OCI-M1 (cell line): ENCODE measurements at places on chromosomes 4 and X.
A peak's percentile ranks its signal among the peaks of the same experiment; 100 is the strongest.

DNA sequence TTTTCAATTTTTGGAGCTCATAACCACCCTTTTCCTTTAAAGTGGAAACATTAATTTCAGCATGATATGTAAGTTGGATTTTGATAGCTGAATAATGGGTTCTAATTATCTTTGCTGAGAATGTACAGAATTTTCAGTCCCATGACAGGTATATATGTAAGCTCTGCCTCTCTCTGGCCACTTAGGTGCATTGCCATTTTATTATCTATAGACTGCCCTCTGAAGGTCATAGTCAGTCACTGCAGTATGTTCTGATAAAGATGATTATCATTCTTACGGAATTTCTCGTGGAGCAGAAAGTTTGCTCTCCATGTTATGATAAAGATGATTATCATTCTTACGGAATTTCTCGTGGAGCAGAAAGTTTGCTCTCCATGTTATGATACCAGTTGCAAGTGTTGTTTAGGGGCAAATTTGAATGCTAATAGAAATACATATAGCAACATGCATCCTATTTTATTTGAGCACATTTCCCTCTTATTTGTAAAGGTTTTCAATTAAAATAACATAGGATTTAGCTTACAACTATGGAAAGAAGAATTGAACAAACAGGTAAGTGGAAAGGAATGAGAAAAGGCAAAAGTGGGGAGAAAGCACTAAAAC, 10.4 kb downstream of the AFP start:
- DNase-seq = peak; percentile 86

- no peak for DNase-seq
Measured at GRCh38 chr4:135250040-135250439, 1048.5 kb upstream of the PABPC4L start.

DNA sequence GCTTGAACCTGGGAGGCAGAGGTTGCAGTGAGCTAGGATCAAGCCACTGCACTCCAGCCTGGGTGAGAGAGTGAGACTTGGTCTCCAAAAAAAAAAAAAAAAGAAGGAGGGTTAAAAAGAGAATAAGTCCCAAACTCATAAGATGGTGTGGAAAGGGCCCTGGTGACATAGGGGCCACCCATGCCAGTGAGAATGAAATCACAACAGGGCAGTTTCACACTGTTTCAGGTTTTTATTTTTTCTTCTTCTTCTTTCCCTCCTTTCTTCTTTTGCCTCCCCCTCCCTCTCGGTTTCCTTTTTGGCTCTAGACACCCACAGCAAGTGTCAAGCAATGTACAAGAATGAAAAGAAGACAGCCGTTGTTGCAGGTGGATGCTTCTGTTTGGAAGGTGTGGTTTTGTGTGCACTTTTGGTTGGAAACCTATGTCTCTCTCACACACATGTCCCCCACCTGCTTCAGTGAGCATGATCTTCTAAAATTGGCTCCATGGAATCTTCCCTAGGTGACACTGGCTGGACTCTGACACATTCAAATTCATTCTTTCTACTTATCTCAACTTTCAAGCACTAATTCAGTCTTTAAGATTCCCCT, 14.4 kb upstream of the TLR8 start:
- no peak for DNase-seq

DNA sequence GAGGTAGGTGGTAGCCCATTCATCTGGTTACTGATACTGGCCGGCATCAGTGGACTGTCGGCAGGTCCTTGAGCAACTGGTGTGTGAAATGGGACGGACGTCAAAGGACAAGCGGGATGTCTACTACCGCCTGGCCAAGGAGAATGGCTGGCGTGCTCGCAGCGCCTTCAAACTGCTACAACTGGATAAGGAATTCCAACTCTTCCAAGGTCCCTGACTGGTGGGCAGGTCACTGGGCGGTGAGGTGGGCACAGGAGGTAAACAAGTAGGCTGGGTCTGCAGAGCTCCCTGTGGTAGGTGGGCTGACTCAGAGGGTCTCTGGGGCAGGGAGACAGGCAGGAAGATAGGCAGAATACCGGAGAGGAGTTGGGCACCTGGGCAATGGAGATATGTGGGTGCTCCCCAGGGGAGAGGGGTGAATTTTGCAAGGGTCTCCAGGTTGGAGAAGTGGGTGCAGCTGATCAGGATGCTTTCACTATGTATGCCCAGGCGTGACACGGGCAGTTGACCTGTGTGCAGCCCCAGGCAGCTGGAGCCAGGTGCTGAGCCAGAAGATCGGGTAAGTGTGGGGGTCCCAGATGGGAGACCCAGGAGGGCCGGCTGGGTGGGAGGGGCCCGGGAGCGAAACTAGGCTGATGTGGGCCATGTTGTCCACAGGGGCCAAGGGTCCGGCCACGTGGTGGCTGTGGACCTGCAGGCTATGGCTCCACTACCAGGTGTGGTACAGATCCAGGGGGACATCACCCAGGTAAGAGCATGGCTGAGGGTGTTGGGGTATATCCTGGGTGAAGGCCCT, 2.2 kb downstream of the FTSJ1 start:
- DNase-seq = no peak

DNA sequence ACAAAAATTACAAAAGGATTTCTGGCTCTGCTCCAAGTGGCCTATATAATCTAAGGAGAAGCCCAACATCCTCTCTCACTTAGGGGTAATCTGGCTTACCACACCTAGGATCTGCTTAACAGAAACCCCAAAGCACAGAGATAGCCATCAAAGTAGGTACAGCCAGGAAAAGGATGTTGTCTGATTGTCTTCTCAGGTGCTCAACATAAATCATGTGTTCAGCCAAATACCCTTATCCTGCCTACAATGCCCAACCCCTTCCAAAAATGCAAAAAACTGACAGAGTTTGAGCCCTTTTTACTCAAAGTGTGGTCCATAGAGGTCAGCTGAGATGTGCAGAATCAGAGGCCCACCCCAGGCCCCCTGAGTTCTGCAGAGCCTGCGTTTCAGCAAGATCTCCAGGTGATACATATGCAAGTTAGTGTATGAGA, 53.9 kb downstream of the PPM1K start:
- DNase-seq = no peak

- DNase-seq = no peak
Measured at GRCh38 chrX:74505437-74505836, 84.1 kb downstream of the SLC16A2 start.

DNA sequence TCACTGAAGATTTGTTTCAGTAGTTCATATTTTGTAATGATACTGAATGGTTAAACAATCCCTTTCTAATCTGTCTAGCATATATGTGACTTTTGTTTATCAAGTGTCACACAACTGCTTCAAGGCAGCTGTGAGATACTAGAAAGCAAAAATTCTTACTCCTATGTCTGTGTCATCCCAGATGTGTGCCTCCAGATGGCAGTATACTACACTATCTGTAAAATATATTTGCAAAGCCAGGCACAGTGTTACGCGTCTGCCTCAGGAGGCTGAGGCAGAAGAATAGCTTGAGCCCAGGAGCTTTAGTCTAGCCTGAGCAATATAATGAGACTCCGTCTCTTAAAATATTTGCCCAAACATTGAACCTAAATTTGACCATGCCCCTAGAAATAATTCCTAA, 4.0 kb downstream of the NUDT10 start:
- DNase-seq = peak; percentile 24

GRCh38 chr4:95465010-95465409, 83.8 kb downstream of the UNC5C start:
- DNase-seq = no peak

GRCh38 chr4:186730621-186731020, 7.0 kb upstream of the FAT1 start:
- no peak for DNase-seq

- peak; percentile 28 for DNase-seq
Measured at GRCh38 chr4:8191136-8191747, 7.8 kb upstream of the SH3TC1 start.
